Glomerular endothelial cell (primary cell): ENCODE measurements at places on chromosomes 12 and 14. TPM values are rescaled to one million over a fixed set of nuclear protein-coding genes. Genes with fewer than 3 reads are reported as not detected.

Gene KRT8
- total RNA-seq: 43.1 and 79.8 TPM in 2 replicates

Gene NINJ2
- 2.7 TPM in 1 of 2 replicates, not detected in the other for total RNA-seq

Gene DBX2
- not detected in 2 replicates for total RNA-seq

Gene PCK2
- 6.4 and 11.4 TPM in 2 replicates for total RNA-seq

Gene GRIP1
- 0.39 and 0.88 TPM in 2 replicates for total RNA-seq
